ENCODE measurements at places on chromosomes 11 and 22.

DNA sequence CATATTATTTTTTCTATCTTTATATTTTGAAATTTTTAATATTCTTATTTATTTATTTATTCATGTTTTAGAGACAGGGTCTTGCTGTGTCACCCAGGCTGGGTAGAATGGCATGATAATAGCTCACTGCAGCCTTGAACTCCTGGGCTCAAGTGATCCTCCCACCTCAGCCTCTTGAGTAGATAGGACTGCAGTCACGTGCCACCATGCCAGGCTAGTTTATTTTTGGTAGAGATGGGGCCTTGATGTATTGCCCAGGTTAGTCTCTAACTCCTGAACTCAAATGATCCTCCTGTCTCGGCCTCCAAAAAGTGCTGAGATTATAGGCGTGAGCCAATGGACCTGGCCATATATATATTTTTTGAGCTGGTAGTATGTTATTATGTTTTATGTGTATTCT, 2.4 kb upstream of the SPDYC start:
- no peak for DNase-seq

DNA sequence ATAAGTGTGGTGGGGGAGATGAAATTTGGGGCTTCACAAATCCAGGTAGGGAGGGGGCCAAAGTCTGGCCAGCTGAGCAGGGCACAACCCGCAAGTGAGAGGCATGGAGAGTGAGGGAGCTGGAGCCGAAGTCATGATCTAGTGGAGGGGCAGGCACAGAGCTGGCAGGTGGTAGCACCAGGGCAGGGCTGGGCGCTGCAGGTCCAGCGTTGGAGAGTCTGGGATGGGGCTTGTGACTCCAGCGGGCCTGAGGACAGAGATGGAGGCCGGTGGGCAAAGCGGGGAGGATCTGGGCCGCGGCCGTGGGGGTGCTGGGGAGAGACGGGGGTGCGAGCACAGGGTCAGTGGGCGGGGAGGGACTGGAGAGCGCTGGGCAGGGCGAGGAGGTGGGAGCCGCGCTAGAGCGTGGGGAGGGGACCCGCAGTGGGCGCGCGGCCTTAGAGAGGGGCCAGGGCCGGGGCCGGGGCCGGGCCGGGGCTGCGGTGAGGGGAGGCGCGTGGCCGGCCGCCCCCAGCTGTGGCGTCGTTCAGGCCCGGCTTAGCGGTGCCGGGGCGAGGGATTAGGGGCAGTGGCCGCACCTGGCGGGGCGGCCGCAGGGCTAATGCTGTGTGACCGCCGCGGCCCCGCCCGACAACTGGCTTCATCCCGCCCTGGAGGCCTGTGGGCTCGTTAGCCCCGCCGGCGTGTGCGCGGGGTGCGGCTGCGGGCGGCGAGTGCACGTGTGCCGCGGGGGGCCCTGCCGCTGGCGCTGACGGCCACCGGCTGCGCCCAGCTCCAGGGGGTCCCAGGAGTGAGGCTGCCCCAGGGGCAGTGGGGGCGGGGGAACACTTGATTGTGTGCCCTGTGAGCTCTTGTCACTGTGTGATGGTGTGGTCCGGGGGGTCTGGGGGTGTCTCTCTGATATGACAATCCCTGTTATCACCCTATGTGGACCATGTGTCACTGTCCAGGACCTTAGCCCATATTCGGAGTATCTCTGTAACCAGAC, 23.6 kb upstream of the MYOD1 start:
- no peak for DNase-seq

- no peak for DNase-seq
These were observed 14.3 kb upstream of the C11orf96 start for GRCh38 chr11:43927925-43928707.

- DNase-seq, result peak; percentile 98
These were observed 4.3 kb upstream of the PHLDA2 start for GRCh38 chr11:2933375-2934020.

DNA sequence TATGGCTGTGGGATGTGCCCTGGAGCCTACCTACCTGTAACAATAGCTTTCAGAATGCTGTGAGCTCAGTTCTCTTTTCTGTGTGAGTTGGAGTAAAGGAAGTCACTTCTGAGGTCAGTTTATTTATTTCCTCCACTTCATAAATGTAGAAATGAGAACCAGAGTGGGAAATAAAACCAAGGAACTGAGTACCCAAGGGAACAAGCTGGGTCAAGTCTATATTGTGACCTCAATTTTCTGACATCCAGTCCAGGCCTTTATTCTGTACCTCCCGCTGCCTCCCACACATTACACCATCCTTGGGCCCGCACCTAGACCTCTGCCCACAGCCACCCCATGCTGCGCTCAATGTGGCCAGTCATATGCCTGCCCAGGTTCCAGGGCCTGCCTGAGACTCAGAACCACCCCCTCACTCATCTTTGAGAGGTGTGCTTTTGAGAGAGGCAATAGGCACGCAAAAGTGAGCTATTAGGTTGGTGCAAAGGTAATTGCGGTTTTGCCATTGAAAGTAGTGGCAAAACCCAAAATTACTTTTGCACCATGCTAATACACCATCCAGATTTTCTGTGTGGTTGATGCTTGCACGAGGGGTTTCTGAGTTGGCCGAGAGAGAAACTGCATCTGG, 9.8 kb downstream of the MS4A6E start:
- DNase-seq, result no peak

DNA sequence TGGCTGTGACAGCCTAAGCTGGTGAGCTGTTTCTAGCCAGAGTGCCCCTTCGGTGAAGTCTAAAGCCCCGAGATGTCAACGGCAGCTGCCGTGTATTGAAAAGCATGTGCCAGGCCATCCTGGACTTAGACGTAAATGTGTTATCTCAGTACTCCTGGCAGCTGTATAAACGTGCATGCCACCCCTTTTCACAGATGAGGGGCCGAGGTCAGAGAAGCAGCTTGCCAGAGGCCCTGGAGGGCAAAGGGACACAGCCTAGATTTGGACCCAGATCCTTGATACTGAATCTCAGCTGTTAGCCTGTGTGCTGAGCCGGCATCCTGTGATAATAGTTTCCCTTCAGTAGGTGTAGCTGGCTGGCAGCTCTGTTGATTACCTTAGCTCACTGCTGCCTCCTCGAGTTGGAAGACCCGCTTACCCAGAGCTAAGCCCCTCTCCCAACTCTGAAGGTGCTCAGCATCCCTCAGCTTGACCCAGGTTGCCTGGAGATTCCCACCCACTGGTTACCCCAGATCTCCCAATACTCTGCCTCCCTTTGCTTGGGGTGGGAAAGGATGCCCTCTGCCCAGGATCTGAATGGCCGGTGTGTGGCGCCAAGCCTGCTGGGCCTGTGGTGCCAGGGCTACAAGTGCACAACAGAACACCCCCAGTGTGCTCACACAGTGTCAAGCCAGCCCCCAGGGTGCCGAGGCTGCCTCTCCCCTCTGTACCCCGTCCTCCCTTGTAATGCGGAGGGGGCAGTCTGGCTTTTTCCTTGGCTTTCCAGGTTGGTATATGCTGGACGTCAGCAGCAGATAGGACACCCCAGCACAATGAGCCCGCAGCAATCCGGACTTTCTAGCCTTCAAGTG, 59.8 kb upstream of the WNT7B start:
- DNase-seq, result peak; percentile 81

DNA sequence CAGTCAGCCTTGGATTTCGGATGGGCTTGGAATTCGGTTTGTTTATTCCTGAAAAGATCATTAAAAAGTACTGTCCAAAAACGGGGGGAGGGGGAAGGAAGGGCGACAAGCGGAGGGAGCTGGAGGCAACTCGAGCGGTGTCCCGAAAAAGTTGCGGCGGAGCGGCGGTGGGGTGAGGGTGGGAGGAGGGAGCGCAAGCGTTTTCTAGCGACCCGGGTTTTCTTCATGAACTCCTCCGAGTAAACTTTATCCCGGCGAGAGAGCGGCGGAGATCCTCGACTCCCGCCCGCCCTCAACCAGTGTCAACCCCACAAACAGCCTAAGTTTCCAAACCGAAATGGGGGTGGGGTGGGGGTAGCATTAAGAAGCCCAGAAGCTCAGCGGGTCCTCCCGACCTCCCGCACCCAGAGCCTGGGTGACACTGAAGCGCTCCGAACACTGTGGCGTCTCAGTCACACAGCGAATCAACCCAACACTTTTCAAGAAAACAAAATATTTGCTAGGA, 133.0 kb upstream of the C11orf58 start:
- peak; percentile 20 for DNase-seq

- peak; percentile 13 for DNase-seq
These were observed 563.0 kb downstream of the SOX6 start for GRCh38 chr11:15793043-15793996.

- peak; percentile 38 for DNase-seq
These were observed 137.3 kb upstream of the SORL1-AS1 start for GRCh38 chr11:121589946-121590537.

DNA sequence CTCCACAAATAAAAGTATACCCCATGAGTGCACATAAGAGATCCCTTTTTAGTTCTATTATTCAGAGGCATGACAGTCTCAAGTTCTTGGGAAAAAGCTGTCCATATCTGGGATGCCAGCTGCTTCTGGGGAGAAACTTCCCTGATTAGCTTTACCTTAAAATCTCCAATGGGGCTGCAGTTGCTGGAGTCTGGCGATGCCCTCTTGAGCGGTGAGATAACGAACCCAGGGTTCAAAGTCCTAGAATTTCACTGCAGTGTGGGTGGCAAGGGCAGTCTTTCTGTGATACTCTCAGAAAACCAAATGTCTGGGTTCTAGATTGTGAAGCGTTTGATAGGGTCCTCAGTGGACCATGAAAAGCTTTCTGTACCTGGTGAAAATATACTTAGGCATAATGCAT, 7.4 kb upstream of the PRR33 start:
- DNase-seq, result no peak

GRCh38 chr11:2522631-2523255, 77.9 kb downstream of the KCNQ1 start:
- no peak for DNase-seq

DNA sequence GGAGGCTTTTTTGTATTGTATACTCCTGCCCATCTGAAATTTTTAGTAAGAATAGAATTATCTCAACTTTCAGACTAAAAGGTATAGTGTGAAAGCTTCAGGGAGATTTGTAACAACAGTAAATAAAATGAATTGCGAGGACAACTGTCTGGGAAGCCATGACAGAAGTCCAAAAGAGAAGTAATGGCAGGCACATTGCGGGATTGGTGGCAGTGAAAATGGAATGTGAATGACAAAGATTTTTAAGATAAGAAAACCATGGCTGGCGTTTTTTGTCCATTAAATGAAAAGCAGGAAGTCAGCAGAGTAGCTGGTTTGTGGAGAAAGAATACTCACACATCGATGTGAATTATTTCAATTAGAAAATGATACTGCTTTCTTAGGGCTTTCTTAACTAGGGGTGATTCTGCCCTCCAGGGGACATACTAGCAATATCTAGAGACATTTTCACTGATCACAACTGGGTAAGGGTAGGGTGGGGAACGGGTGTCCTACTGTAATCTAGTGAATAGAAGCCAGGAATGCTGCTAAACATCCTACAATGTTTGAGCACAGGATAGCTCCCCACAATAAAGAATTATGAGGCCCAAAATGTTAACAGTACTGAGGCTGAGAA, 1.6 kb downstream of the NPAT start:
- DNase-seq, result peak; percentile 44

- DNase-seq, result no peak
These were observed 143.2 kb downstream of the APOL5 start for GRCh38 chr22:35860837-35861236.

DNA sequence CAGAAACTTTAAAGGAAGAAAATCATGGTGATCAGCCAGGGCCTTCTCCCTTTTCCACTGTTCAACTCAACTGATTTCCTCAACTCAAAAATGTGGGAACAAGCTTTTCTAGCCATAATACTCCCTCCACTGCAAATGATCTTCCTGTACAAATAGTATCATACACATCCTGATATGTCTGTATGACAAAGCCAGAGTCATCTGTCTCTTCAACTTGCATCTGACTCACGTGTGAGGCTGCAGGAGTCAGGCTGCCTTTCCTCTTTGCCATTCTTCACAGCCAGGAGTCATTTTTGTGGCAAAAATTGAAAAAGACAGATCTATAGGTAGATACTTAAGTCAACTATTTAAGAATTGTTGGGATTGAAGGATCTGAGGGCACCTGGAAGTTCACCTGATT, 13.3 kb downstream of the PATZ1 start:
- DNase-seq, result no peak

GRCh38 chr11:2577991-2578928, 121.5 kb downstream of the KCNQ1OT1 start:
- no peak for DNase-seq

DNA sequence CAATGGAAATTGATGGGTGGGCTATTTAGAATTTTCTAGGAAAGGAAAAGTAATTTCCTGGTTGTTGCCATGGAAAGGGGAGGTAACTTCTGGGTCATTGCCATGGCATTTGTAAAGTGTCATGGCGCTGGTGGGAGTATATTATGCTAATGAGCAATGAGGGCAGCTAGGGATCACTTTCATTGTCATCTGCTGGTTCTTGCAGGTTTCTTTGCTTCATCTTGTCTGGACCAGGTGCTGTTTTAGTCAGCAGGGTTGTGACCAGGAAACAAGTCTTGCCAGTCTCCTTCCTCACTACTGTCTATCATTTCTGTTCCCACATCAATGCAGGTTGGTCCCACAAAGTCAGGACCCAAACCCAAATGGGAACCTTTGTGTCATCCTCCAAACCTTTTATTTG, 237.6 kb upstream of the C11orf87 start:
- DNase-seq, result no peak

DNA sequence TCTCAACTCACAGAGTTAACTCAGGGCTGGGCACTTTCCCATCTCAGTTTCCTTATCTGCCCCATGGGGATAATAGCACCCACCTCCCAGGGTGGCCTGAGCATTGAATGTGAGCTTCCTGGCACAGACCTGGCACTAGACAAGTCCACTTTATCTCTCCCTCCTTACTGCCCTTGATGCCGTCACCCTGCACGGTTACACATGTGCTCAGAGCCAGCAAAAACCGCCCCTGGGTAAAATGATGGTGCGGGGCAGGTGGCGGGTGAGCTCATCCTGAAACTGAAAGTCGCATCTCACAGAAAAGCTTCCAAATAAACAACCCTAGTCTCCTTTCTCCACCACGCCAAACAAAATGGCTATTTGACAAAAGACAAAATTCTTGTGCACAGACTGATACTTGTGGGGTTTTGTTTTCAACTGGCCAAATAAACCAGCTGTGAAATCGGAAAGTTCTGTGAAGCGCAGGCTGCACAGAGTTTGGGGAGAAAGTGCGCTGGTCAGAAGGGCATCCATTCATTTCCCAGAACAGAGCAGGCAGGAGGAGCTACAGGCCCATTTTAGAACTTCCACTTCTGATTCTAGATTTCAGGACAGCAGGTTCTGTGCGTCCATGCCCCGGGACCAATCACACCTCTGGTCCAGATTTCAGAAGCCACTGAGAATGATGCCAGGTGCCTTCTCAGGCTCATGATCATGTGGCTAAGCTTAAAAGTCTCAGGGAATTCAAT, 138.1 kb downstream of the SHANK2 start:
- no peak for DNase-seq

DNA sequence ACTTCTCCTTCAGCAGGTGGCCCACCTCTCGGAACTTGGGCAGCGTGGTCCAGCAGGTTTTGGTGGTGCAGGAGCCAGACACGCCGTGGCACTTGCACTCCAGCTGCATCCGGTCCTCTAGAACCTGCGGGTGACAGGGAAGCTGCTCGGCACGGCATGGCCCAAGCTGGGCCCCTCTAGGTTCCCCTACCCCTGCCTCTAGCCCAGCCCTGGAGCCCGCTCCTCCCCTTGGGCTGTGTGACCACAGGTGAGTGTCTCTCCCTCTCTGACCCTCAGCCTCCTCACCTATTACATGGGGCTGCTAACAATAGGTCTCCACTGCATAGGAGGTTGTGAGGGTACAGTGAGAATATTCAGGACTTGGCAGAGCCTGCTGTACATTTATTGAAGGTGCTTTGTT, 53.8 kb downstream of the WNT7B start:
- no peak for DNase-seq
